ENCODE measurements at places on chromosomes 16 and 17. TPM values are rescaled to one million over a fixed set of nuclear protein-coding genes. Genes with fewer than 3 reads are reported as not detected.

DNA sequence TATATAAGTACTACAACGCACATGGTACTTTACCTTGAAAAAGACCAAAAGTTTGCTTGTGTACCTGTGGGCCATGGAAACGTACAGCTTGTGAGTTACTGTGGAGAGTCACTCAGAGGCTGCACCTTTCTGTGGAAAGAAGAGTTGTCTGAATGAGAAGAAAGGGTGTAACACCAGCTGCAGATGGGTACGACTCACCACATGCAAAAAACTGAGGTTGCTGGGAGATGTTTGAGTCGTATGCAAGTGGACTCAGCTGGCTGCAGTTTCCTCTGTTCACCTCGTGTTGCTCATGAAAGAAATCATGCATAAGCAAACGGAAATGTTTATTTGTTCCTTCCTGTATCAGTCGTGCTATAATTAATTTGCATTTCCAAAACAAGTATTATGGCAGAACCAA is 22.4 kb upstream of the DYNLRB2 start:
- H3K36me3 ChIP-seq, result no peaks in the 10 kb centered on the region
- H3K27me3 ChIP-seq, result no peaks in the 10 kb centered on the region
- no peak overlapping the region for H3K27ac ChIP-seq
- no peak overlapping the region for H3K4me3 ChIP-seq
- no peak for DNase-seq

Gene CDRT15L2
- total RNA-seq, result not detected

DNA sequence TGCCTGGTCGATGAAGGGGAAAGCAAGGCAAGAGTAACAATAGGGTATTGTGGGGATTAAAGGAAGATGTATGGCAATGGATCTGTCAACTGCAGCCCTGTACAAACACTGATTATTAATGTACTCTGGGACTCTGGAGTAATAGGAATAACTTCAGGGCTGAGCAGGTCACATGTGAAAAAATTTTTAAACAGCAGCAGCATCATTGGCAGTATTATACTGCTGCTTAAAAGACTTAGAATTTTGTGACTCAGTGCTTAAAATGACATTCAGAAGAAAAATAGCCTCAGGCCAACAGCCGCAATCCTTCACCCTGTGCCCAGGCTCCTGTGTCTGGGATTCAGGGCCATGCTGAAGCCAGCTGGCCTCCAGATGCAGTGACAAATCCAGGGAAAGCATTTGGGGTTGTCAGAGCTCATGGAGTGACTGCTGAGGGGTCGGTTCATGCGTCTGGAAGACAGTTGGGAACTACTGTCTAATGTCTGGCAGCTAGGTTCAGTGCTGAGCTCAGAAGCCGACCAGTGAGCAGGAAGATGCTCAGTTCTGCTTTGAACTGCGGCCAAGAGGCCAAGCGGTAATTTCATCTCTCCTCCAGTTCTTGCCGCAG is 22.2 kb downstream of the TEX2 start:
- peak; percentile 24 for DNase-seq
- no peaks in the 10 kb centered on the region for H3K27me3 ChIP-seq
- H3K36me3 ChIP-seq, result no peaks in the 10 kb centered on the region
- no peak overlapping the region for H3K4me3 ChIP-seq
- peak overlapping the region; percentile 64 for H3K27ac ChIP-seq

Gene WFIKKN1
- 0.58 TPM for total RNA-seq

GRCh38 chr17:50511058-50511457 is 2.8 kb downstream of the MYCBPAP start:
- DNase-seq, result peak; percentile 58
- no peak overlapping the region for H3K4me3 ChIP-seq
- H3K27ac ChIP-seq, result no peak overlapping the region
- no peaks in the 10 kb centered on the region for H3K27me3 ChIP-seq

GRCh38 chr17:30720013-30720471 is 104.5 kb downstream of the CRLF3 start:
- no peak overlapping the region for H3K4me3 ChIP-seq
- no peaks in the 10 kb centered on the region for H3K4me1 ChIP-seq
- peak; percentile 26 for DNase-seq
- no peaks in the 10 kb centered on the region for H3K36me3 ChIP-seq
- no peak overlapping the region for H3K27ac ChIP-seq

Gene CLEC19A
- total RNA-seq, result 0.39 TPM

Gene SBK1
- total RNA-seq, result 2.8 TPM

Gene B4GALNT2
- total RNA-seq, result 0.20 TPM

- H3K27me3 ChIP-seq, result no peaks in the 10 kb centered on the region
- H3K27ac ChIP-seq, result no peak overlapping the region
- no peaks in the 10 kb centered on the region for H3K4me1 ChIP-seq
- H3K36me3 ChIP-seq, result no peaks in the 10 kb centered on the region
These were observed 14.7 kb upstream of the CDH1 start for GRCh38 chr16:68722119-68723024.

DNA sequence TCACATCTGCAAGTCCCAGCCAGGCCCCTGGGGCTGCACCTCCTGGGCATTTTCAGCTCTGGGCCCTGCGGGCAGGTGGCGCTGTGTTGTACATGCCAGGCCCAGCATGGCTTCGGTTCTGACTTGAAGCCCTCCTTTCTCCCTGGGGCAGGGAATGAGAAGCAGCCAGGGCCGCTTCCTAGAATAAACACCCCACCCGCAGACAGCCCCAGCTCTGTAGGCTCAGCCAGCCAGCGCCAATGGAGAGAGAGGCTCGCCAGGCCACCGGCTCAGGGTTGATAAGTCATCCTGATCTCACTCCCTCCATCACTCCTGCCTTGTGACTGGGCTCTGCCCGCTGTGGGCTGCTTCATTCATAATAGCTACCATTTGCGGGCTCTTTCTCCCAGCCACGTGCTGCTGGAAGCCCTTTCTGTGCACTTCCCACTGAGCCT is 6.0 kb upstream of the GLIS2 start:
- DNase-seq, result no peak
- H3K27ac ChIP-seq, result peak overlapping the region; percentile 16
- no peaks in the 10 kb centered on the region for H3K36me3 ChIP-seq
- H3K4me1 ChIP-seq, result peaks cover 39% of the 10 kb centered on the region
- H3K27me3 ChIP-seq, result peaks cover 19% of the 10 kb centered on the region
- H3K4me3 ChIP-seq, result no peak overlapping the region

DNA sequence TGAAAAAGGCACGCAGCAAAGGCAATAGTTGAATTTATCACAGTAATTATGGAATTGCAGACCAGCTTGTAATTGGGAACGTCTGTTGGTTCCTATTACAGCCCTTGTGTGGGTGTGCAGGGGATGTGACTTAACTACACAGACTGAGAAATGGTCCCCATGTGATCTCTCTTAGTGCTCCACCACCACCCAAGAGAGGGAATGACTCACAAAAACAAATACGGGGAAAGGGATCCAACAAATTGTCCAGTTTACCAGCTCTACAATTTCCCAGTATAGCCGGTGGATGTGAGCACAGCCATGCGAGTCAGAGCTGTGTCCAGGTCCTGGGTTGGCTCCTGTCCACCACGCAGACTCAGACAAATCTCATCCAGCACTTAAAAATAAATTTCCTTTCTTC is 337.9 kb downstream of the GRIN2A start:
- H3K4me3 ChIP-seq, result no peak overlapping the region
- no peaks in the 10 kb centered on the region for H3K27me3 ChIP-seq
- H3K36me3 ChIP-seq, result no peaks in the 10 kb centered on the region

DNA sequence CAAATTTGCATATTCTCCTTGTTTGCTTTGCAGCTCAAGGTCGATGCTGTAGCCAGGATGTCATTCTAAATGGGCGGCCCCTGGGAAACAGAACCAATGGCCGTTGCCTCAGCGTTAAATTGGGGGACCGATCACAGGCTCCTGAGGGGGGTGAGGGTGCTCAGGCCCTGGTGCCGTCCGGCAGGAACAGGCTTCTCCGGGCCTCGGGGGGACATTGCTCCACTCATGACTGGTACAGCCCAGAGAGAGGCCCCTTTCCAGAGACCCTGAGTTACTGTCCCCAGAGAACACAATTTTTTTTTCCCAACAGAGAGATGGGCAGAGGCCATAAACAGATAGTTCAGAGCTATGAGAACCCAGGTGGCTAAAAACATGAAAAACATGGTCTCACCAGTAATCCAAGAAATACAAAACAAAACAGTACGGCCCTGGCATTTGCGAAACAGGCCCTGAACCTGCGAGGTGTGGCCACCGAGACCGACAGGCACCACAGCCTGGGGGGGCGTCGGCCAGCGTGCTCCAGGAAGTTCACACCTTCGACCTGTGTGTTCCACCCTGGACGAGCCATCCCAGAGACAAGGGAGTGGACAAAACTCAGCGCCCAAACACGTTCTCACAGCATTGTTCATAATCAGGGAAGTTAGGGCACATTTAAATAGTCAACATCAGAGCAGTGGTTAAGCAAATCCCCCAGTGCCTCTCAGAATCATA is 82.8 kb downstream of the METRNL start:
- no peaks in the 10 kb centered on the region for H3K4me1 ChIP-seq
- no peak overlapping the region for H3K27ac ChIP-seq

Gene ULK2
- total RNA-seq, result 14.4 TPM

DNA sequence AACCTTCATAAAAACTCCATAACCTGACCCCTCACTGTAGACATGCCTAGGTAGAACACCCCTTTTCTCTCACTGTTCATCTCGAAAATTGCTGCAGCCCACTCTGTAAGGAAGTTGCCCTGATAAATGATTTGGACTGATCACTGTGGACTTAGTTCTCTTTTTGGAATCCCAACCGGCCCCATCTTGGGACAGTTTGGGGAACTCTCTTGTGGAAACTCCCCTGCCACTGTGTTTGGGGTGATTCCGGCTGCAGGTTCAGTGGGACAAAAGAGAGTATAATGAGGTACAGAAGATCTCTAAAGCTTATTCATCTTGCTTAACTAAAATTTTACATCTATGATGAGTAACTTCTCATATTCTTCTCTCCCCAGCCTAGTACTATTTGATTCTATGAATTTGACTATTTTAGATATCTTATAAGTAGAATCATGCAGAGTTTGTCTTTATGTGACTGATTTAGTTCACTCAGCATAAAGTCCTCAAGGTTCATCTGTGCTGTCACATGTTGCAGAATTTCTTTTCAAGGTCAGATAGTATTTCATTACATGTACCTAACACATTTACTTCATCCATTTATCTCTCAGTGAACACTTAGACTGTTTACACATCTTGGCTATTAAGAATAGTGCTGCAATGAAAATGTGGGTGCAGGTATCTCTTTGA is 84.9 kb downstream of the ABCA8 start:
- H3K27me3 ChIP-seq, result no peaks in the 10 kb centered on the region
- no peak for DNase-seq
- H3K36me3 ChIP-seq, result no peaks in the 10 kb centered on the region
- H3K27ac ChIP-seq, result no peak overlapping the region
- H3K4me3 ChIP-seq, result no peak overlapping the region
- no peaks in the 10 kb centered on the region for H3K4me1 ChIP-seq

Gene ZDHHC1
- 14.7 TPM for total RNA-seq

DNA sequence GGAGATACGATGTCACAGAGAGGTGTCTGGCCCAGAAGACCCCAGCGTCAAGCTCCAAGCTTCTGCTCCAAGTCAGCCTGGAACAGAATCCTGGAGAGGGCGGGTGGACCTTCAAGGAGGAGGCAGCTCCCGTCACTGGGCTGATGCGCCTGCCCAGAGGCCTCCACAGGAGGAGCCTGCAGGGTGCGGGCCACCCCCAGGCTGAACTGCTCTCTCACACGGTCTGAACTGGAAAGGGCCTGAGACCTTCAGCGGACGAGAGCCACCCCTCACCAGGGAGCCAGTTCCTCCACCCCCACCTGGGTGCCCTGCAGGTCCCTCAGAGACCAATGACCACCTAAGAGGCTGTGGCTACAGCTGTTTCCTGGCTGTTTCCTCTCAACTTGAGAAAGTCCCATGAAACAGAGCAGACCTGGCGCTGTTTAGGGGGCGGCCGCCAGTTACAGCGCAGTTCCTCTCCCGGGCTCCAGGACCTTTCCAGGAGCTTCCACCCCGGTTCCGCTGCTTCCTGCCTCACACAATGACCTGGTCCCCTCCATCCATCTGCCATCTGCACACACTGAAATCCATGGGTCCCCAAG is 36.0 kb upstream of the KLHDC4 start:
- H3K4me1 ChIP-seq, result peaks cover 5% of the 10 kb centered on the region
- no peak for DNase-seq
- H3K4me3 ChIP-seq, result no peak overlapping the region
- H3K36me3 ChIP-seq, result no peaks in the 10 kb centered on the region
- H3K27me3 ChIP-seq, result no peaks in the 10 kb centered on the region
- no peak overlapping the region for H3K27ac ChIP-seq

DNA sequence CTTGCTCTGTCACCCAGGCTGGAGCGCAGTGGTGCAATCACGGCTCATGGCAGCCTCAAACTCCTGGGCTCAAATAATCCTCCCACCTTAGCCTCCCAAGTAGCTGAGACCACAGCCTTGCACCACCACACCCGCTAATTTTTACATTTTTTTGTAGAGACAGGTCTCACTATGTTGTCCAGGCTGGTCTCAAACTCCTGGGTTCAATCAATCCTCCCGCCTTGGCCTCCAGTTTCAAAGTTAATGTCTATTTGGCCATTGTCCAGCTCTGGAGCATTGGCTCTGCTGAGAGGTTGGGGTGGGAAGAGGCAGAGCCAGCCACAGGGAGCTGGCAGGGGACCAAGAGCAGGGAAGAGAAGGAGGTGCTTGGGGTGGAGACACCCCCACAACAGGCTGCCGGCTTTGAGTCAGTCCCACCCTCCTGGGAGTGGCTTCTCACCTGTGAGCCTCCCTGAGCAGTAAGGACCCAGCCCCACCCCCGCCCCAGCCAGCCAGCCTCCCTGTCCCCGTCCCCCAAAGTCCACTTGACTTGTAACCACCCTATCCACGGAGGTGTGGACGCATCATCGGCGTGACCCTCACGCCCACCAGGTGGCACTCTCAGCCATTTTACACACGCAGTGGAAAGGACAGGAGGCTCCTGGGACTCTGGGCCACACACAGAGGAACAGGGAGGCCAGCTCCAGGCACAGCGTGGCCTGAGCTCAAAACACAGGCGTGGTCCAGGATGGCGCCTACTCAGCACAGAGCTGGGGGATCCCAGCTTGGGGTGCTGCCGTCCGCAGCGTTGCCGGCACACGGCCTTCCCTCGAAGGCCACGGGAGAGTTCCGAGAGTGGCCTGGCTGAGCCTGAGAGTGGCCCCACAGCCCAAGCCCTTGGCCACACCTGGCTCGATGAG is 22.8 kb upstream of the PVALEF start:
- H3K27ac ChIP-seq, result no peak overlapping the region
- H3K4me3 ChIP-seq, result no peak overlapping the region
- peak; percentile 82 for DNase-seq
- no peaks in the 10 kb centered on the region for H3K27me3 ChIP-seq
- no peaks in the 10 kb centered on the region for H3K36me3 ChIP-seq

DNA sequence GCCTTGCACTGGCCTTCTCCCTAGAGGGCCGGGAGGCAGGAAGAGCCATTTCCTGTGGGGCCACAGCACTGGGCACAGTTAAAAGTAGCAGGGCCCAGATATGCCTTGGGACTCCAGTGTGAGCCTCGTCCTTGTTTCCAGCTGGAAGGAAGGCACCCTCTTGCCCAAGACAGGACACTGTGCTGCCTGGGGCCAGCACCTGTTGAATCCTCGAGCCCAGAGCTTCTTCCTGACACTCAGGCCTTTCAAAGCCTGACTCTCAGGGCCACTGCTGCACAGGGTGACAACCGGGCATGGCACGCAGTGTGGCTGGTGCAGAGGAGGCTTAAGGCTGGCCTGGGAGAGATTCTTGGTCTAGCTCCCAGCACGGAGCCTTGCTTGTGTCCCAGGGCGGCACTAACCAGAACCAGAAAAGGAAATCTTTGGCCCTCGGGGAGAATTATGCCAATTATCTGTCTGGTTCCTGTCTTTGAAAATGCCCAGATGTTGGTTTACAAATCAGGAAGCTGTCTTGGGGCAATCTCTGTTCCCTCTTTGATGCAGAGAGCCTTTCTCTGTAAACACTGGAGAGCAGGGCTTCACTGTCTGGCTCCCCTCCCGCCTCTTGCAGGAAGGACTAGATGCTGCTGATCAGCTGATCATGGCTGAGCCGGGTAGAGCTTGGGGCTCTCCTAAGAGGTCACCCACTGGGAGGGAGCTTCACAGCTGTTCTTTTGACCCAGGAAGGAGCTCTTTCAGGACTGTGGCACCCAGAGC is 11.1 kb downstream of the LDHD start:
- H3K4me3 ChIP-seq, result no peak overlapping the region
- DNase-seq, result no peak
- no peaks in the 10 kb centered on the region for H3K27me3 ChIP-seq
- H3K4me1 ChIP-seq, result peaks cover 63% of the 10 kb centered on the region
